ENCODE measurements at places on chromosomes 4 and X.

DNA sequence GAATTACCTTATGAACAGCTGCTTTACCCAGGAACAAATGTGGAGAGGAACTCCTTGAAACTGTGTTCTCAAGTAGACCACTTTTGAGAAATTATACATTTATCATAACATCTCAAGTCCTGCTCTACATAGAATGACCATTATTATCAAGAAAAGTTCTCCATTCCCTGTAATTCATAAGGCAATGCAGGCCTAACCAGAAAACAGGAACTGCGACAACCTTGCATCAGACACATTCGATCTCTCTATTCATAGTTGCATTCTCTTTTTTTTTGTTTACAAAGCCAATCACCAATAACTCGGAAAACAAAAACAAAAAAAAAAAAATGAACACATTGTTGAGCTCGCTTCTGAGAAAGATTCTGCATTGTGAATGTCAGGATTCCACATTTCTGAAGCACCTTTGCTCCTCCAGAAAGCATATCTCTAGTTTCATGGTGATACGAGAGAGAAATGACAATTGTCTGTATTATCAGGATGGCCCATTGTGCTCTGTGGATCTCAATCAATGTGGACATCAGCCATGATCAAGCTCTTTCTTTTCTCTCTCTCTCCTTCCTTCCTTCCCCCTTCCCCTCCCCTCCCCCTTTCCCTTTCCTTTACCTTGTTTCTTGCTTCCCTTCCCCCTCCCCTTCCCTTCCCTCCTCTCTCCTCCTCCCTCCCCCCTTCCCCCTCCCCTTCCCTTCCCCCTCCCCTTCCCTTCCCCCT is 32.4 kb upstream of the CD99 start:
- DNase-seq = no peak

GRCh38 chr4:174260099-174260498 is 23.4 kb downstream of the FBXO8 start:
- DNase-seq = no peak

- no peak for DNase-seq
These were observed 301.7 kb upstream of the EMCN start for GRCh38 chr4:100819505-100819904.

DNA sequence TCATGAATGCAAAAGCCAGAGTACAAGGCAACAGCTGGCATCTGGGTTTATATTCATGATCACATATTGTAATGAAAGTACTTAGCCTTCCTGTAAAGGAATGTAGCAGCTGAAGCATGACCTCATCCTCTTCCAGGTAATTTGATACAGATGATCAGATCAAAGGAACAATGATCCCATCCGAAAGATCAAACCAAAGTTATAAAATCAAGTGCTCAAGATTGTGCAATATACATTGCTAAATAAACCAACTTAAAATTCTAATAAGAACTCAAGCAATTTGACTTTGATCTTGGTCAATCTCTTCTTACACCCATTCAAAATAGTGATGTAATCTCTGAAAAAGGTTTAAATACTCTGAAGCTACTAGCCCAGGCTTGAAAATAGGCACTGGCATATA is 113.1 kb upstream of the INPP4B start:
- no peak for DNase-seq

- no peak for DNase-seq
These were observed 50.3 kb downstream of the SH3RF1 start for GRCh38 chr4:169220447-169220846.

Measured in tibial artery (tissue), 4 donors.